DMS79 (cell line): ENCODE measurements at places on chromosomes 6 and 20.

DNA sequence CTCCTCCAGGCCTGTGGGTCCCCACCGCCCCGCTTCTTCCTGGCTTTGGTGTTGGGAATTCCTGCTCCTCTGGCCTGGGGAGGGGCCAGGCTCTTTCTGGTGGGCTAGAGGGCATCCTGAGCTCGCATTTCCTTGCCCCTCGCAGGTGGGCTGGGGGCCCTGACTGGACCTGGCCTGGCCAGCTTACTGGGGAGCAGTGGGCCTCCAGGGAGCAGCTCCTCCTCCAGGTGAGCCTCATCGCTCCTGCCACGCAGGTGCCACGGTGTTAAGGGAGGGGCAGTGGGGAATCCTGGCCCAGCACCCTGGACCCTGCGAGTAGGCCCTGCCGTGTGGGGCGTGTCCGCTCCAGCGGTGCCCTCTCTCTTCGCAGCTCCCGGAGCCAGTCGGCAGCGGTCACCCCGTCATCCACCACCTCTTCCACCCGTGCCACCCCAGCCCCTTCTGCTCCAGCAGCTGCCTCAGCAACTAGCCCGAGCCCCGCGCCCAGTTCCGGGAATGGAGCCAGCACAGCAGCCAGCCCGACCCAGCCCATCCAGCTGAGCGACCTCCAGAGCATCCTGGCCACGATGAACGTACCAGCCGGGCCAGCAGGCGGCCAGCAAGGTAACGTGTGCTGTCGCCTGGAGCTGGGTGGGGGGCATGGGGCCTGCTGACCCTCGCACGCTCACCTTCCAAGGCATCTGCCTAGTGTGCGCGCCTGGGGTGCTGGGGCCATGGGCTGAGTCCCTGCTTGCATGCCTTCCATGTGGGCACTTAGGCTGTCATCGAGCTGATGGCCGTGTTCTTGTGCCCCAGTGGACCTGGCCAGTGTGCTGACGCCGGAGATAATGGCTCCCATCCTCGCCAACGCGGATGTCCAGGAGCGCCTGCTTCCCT is 4.7 kb downstream of the ADRM1 start:
- no peak for DNase-seq

- DNase-seq = peak; percentile 47
Measured at GRCh38 chr6:79863566-79863965, 83.8 kb downstream of the ELOVL4 start.

DNA sequence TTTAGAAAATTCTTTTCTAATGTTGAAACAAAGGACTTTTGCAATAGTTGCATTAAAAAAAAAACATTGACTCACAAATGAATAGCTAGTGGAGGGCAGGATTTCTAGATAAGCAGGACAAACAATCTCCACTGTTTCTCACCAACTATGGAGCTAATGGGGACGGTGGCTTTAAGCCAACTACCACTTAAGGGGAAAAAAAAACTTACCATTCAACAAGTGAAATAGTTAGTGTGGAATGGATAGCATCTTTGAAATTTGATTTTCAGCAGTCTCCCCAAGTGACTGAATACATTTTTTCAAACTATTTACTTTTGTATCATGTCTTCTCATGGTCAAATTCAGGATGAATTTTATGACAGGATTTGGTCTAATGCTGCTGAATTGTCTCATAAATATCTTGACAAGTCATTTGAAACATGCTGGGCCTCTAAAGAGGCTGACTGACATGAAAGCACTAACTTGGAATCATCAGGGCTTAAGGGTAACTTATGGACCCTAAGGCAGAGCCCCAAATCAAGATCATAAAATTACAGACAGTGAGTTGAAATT is 100.5 kb downstream of the EYA4 start:
- DNase-seq = no peak

DNA sequence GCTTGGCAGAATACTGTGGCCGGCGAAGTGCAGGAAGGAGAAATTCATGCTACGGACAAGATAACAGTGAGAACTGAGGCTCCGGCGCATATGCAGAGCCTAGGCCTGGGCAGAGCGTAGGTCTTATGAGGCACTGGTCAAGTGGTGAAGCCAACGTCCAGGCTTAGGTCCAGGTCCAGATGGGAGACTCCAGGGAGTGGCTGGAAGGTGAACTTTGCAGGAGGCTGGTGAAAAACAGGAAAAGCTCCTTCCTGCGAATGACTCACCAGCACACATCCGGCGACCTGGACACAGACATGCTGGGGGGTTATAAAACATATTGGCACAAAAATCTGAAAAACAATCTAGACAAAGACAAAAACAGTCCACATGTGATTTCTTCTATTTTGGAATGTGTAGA is 15.4 kb downstream of the C6orf141 start:
- no peak for DNase-seq

GRCh38 chr6:21143645-21144044 is 449.9 kb upstream of the SOX4 start:
- no peak for DNase-seq

DNA sequence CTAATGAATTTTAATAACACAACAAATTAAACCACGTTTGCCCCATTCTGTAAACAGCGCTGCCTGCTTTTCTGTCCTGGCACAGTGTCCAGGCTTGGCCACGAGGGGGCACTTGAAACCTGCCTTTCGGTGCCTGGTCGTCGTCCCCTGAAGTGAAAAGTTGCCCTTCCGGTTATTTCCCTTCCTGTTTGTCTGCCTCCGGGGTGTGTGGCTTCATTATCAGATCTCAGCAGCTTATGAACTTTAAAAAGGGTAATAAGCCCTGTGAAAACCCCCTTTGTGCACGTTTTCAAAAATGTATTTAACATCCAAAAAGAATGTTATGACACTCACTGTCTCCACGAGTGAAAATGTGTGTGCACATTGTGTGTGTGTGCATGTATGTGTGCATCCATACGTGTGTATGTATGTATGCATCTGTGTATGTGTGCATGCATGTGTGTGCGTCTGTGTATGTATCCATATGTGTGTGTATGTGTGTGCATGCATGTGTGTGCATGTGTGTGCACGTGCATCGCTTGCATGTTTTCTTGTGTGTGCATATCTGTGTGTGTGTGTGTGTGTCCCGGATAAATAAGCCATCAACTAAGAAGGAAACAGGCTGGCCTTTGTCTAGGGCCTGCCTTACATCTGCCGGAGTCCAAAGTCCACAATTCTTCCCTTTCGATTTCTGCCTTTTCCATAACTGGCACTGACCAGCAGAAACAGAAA is 358.4 kb downstream of the THBS2 start:
- no peak for DNase-seq

GRCh38 chr20:19274412-19275015 is 62.1 kb downstream of the SLC24A3 start:
- DNase-seq = no peak

GRCh38 chr20:34363465-34364222 is 571 bp downstream of the ITCH start:
- no peak for DNase-seq

DNA sequence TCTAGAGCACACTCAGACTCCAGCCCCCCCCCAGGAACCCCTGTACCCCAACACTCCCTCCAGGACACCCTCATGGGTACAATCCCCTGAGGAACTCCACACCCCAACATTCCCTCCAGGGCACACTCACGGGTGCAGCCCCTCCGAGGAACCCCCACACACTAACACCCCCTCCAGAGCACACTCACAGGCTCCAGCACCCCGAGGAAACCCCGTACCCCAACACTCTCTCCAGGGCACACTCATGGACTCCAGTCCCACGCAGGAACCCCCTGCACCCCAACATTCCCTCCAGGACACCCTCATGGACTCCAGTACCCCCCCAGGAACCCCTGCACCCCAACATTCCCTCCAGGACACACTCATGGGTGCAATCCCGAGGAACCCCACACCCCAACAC is 31.6 kb downstream of the LAMA5 start:
- DNase-seq = no peak
